ENCODE measurements at places on chromosomes 16 and 17. TPM values are rescaled to one million over a fixed set of nuclear protein-coding genes. Genes with fewer than 3 reads are reported as not detected.
A peak's percentile ranks its signal among the peaks of the same experiment; 100 is the strongest.

Gene PIPOX
- total RNA-seq = 3.1 TPM

GRCh38 chr17:29959658-29960337, 18.4 kb downstream of the EFCAB5 start:
- no peak for DNase-seq

GRCh38 chr16:88855176-88855575, 1.6 kb downstream of the GALNS start:
- DNase-seq = no peak

GRCh38 chr17:41939693-41940090, 9.3 kb downstream of the ODAD4 start:
- no peak for DNase-seq

GRCh38 chr16:15427648-15428239, 6.6 kb upstream of the BMERB1 start:
- DNase-seq = peak; percentile 85

GRCh38 chr17:6755731-6756184, at the start of gene XAF1:
Gene XAF1 (plus strand): TSS chr17:6756046. CDS start chr17:6756079, 33 bp downstream.
- DNase-seq = peak; percentile 58

- no peak for DNase-seq
Observed at GRCh38 chr17:56604691-56605290, 11.3 kb downstream of the NOG start.

GRCh38 chr17:40068917-40069750, 6.4 kb downstream of the THRA start:
- peak; percentile 67 for DNase-seq

Gene WNT9B
- total RNA-seq = not detected

GRCh38 chr16:55330781-55331647, 7.0 kb downstream of the IRX6 start:
- no peak for DNase-seq

Gene MPV17L
- total RNA-seq = 0.19 TPM

GRCh38 chr16:80743273-80743672, 61.1 kb downstream of the CDYL2 start:
- no peak for DNase-seq

DNA sequence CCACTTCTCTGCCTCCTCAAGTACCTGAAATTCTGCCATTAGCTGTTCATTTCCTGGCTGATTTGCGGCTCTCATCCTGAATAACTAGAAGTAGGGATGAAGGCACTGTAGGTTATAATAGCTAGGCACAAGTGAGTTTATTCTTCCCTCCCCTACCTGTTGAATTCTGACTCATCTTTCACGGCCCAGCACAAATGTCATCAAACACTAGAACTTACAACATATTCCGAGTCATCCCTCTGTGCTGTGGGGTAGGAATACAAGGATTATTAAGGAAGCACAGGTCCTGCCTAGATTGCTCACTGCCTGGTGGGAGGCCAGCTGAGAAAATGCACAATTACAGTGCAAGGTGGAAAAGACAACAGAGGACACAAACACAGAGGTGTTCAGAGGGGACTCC, 103.7 kb upstream of the ASIC2 start:
- DNase-seq = no peak

DNA sequence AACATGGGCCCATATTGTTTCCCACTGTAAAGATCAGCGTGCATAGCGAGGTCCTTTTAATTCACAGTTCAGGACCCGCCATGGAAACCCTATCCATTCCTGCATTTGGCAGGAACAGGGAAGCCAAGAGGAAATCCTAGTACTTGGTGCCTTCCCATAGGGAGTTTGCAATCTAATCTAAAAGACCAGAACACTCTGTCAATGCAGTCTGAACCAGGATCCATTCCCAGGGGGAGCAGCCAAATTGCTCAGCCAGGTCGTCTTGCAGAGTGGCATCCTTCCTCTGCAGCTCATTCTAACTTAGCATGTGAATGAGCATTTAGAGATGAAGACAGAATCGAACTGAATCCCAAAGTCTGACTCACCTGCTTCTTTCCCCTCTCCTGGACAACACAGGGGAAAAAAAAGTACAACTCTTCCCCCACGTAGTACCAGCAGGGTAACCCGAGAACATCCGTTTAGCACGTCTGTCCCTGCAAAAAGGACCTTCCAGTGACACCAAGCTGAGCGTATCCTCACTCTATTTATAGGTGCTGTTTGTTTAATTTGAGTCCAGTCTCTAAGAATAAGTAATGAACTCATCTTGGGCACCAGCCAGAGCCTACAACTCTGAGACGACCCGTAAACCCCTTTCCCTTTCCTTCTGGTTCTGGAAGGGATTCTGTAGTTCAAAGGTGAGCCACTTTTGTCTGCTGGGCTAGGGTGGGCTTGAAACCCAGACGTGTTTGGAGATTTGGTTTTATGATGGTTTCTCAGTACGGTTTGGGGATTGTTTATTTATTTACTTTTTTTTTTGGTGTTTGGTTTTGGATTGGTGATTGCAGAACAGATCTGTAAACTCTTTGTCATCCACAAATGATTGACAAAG, 74.5 kb downstream of the ERCC4 start:
- peak; percentile 10 for DNase-seq

DNA sequence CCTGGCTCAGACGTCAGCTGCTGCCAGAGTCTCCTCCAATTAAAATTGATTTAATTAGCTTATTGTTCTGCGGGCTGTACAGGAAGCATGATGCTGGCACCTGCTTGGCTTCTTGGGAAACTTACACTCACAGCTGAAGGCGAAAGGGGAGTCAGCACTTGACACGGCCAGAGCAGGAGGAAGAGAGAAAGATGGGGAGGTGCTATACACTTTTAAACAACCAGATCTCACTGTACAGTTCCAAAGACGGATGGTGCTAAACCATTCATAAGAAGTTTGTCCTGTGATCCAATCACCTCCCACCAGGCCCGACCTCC, 1.4 kb upstream of the PRDM7 start:
- DNase-seq = peak; percentile 31

GRCh38 chr17:80036715-80037477, 454 bp downstream of the CCDC40 start:
- peak; percentile 47 for DNase-seq

GRCh38 chr16:3625911-3626732, 14.7 kb upstream of the SLX4 start:
- DNase-seq = peak; percentile 21

Gene SNX20
- total RNA-seq = 0.70 TPM

GRCh38 chr16:12124742-12125141, 148.2 kb downstream of the SNX29 start:
- no peak for DNase-seq

DNA sequence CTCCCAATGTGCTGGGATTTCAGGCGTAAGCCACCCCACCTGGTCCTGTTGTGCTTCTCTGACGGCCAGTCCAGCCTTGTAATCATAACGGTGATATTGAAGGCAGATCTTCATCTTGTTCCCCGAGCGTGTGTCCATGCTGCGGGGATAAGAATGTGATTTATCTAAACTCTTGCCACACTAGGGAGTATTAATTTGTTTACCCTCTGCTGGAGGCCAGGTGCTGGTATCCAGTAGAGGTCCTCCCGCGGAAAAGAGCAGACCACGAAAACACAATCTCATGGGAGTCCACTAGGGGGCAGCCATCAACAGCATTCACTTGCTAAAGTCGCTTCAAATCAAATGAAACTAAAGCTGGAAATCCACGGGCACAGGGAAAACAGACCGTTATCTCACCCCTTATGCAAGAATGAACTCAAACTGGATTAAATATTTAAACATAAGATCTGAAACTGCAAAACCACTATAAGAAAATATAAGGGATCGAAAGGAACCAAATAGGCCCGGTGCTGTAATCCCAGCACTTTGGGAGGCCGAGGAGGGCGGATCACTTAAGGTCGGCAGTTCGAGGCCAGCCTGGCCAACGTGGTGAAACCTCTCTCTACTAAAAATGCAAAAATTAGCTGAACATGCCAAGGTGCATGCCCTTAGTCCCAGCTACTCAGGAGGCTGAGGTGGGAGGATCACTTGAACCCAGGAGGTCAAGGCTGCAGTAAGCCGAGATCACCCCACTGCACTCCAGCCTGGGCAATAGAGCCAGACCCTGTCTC, 22.3 kb upstream of the RBBP6 start:
- peak; percentile 94 for DNase-seq

GRCh38 chr16:73027685-73028111, 20.2 kb downstream of the ZFHX3 start:
- DNase-seq = no peak

DNA sequence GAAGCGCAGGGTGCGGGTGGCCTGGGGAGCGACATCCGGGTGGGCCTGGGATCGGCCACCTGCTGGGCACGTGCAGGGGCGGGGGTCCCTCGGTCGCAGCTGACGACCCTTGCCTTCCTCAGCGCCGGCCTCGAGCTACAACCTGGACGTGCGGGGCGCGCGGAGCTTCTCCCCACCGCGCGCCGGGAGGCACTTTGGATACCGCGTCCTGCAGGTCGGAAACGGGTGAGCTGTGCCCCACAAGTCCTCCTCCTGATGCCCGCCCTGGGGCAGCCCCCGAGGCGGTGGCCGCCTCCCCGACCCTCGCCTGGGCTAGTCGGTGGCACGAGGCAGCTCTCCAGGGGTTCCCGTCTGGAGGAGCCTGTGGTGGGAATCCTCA, 1.5 kb downstream of the ITGAL start:
- DNase-seq = no peak

DNA sequence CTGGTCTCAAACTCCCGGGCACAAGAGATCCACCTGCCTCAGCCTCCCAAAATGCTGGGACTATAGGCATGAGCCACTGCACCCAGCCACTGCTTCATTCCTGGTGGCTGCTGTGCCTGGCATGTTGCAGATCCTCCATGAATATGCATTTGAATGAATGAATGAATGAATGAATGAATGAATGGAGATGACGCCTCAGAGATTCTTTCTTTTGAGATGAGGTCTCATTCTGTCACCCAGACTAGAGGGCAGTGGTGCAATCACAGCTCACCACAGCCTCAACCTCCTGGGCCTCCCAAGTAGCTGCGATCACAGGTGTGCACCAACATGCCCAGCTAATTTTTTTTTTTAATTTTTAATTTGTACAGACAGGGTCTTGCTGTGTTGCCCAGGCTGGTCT, 5.2 kb downstream of the SPN start:
- no peak for DNase-seq

GRCh38 chr16:87713451-87714229, 52.1 kb downstream of the KLHDC4 start:
- DNase-seq = no peak

GRCh38 chr17:2075336-2076086, 20.6 kb downstream of the HIC1 start:
- DNase-seq = no peak

Gene SEPTIN12
- total RNA-seq = not detected

GRCh38 chr17:44115585-44116415, 7.6 kb downstream of the HDAC5 start:
- DNase-seq = peak; percentile 74

Gene TMEM235
- 0.51 TPM for total RNA-seq

DNA sequence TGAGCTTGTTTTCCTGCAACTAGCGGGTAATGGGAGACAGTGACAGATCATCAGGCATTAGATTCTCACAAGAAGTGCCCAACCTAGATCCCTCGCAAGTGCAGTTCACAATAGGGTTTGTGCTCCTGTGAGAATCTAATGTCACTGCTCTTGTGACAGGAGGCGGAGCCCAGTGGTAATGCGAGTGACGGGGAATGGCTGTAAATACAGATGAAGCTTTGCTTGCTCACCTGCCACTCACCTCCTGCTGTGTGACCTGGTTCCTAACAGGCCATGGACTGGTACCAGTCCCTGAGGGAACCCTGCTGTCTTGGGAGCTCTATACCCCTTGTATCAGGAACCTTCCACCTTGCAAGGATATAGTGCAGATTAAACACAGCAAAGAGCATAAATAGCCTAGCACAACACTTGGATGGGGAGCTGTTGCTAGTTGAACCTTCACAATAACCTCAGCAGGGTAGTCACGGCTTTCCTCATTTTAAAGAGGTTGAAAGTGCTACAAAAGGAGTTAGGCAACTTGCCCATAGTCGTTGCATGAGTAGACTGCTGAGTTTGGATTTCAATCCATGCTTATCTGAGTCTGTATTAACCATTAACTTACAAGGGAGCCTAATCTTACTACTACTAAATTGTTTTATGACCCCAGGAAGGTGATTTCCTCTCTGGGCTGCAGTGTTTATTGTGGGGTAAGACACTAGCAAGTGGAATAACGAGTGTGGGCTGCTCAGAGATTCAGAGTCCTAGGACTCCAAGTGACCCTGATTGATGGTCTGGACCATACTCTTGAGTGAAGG, 156.6 kb upstream of the ZFHX3 start:
- DNase-seq = no peak

DNA sequence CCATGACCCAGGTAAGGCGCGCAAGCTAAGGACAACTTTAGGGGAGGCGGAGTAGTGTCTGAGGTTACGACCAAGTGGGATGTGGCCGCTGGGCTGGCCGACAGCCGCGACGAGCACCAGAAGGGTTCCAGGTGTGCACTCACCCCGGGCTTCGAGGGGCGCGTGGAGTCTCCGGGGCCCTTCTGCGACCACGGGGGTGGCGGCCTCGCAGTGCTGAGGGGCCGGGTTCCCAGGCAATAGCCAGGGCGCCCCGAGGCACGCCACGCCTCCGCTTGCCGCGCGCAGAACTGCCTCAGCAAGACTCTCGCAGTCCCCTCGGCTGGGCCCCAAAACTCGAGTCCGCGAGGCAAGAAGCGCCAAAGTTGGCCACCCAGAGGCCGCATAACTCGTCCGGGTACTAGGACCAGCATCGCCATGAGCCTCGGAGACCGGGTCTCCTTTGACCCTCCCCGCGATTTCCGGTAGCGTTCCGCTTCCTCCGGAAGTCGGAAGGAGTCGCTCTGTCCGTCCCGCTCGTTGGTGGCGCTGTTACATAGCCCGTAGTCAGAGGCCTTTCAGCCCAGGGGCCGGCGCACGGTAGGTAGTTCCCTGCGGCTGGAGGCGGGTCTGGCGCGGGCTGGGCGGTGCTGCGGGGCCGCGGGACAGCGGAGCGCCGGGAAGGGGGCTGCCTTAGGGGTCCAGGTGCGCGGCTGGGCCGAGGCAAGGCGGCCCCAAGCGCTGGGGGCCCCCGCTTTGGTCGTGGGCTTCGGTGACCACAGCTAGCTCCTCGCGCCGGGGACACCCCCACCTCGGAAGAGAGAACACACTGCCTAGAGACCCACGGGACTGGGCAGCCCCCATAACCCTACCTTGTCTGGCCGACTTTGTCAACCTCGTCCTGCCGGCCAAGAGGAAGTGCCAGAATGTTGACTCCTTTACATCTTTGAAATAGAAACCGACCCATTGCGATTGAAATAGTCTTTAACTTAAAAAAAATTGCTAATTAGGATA, at the start of the genes ADPRM and SCO1:
TSS of gene ADPRM (plus strand) at position 503 of the 990 bp plus-strand sequence. CDS start 7,333 bp downstream, outside the sequence.
TSS of gene SCO1 (minus strand) at position 442 of the 990 bp plus-strand sequence. CDS start at position 416, 26 bp downstream.
- DNase-seq = peak; percentile 95

Gene KRT27
- total RNA-seq = not detected

DNA sequence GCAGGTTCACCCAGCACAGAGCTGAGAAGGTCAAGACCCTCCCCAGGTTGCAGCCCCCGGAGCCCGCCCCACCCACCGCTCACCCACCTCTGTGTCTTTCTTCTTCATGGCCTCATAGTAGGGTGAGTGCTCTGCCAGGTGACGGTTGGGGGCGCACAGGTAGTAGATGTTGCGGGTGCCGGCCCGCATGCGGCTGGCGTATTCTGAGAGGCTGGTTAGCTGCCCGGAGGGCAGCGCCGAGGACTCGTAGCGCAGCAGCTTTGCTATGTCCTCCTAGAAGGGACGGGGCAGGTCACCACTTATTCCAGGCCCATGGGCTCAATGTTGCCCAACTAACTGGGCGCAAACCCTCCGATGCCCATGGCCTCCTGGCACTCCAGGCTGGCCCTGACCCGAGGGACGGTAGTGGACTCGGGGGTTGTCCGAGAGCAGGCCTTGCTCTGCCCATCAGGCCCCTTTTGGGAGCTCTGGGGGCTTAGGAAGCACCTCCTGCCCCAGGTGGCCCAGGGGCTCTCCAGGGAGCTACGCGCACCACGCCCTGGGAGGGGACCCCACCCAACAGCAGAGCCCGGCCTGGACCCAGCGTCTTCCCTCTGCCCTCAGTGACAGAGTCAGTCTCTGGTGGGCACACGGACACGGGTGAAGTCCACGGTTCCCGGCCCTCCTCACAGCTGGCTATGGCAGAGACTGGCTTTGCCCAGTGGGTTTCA, 9.9 kb downstream of the DNASE1 start:
- DNase-seq = no peak

Data from dermis blood vessel endothelial cell (primary cell).